ENCODE measurements at places on chromosomes 1 and 21.

- DNase-seq = no peak
These were observed 198.7 kb downstream of the KCTD3 start for GRCh38 chr1:215765833-215766232.

DNA sequence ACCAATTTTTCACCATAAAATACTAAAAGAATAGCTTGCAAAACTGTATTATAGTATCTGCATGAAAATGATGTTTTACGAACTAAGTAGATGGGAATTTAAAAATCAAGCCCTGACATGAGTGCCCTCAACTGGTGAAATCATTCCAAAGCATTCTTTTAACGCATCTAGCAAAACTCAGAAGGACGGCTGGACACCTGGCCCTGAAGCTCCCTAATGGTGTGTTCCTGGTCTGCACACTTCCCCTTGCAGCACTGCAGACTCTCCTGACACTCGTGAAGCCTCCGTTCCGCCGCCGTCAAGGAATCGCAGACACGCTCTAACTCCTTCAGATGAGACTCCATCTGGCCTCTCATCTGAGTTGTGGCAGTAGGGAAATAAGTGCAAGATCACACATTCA, 39.9 kb downstream of the ODF2L start:
- DNase-seq = no peak

- DNase-seq = no peak
These were observed 20.3 kb upstream of the CLSTN1 start for GRCh38 chr1:9844106-9844505.

- no peak for DNase-seq
These were observed 43.8 kb downstream of the SLX9 start for GRCh38 chr21:44983421-44984206.

DNA sequence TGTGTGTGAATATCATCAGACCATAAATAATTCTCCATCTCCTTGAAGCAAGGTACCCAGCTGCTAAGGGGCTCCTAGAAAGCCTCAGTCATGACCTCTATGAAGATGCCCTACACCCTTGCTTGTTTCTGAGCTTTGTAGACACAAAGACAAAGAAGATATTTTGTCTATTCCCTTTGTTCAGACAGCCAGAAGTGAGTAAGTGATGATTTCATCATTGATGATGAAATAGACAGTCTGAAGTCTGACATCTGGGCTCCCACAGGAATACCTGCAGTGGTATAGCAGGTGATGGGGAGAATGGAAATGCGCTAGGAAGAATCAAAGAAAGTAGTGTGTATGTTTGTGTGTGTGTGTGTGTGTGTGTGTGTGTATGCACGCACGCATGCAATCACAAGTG, 82.2 kb upstream of the DPT start:
- no peak for DNase-seq

GRCh38 chr1:25885602-25886001, 10.1 kb upstream of the PAQR7 start:
- DNase-seq = no peak
